ENCODE measurements at places on chromosomes 2 and 18.
A peak's percentile ranks its signal among the peaks of the same experiment; 100 is the strongest.

- ATAC-seq, result no peak
Measured at GRCh38 chr18:57210716-57211411, 64.0 kb downstream of the BOD1L2 start.

- ATAC-seq, result no peak
Measured at GRCh38 chr2:227503433-227504406, 31.8 kb downstream of the AGFG1 start.

DNA sequence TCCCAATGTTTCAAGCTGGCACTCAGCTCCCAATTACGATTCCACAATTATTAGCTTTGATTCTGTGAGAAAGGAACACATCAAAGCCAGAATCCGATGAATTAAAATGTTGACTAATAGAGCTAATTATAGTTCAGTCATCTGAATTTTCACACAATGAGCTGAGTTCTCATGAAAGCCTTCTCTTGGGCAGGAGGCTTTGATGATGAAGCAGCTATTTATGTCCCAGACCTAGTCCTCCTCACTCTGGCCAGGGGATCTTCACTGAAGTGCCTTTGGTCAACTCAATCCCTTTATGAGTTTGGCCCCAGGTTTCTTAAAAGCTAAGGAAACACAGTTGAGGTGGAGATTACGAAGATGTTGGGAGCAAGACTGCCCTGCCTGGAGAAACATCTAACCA, 74.7 kb upstream of the PPM1B start:
- ATAC-seq, result no peak

- no peak for ATAC-seq
Measured at GRCh38 chr18:73827801-73828200, 319.8 kb downstream of the FBXO15 start.

DNA sequence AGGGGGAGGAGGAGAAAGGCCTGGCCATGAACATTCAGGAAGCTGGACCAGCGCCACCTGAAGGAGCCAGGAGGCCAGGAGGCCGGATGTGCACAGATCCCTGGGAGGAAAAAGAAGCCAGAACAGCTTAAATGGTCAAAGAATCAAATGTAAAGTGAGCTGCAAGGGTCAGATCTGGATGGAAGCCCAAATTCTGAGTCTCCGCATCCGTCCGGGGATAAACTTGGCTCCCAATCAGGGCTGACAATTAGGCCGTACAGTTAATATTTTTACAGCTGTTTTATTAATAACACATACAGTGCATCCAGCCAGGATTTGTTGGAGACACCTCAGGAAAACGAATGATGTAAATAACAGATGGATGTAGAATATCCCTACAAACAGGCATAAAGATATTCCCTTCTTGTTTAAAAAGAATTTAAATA, 495.1 kb upstream of the TCF4 start:
- no peak for ATAC-seq

GRCh38 chr2:239965318-239965717, 59.8 kb downstream of the NDUFA10 start:
- no peak for ATAC-seq

GRCh38 chr18:22499421-22499820, 81.7 kb upstream of the CTAGE1 start:
- no peak for ATAC-seq

GRCh38 chr2:174436351-174436750, 40.8 kb downstream of the SCRN3 start:
- no peak for ATAC-seq

- ATAC-seq, result peak; percentile 92
Measured at GRCh38 chr2:64876137-64876647, 113.0 kb upstream of the SLC1A4 start.

- ATAC-seq, result no peak
Measured at GRCh38 chr18:49072524-49072934, 121.8 kb upstream of the SMAD7 start.

GRCh38 chr2:20992201-20992711, 51.6 kb downstream of the APOB start:
- ATAC-seq, result no peak

DNA sequence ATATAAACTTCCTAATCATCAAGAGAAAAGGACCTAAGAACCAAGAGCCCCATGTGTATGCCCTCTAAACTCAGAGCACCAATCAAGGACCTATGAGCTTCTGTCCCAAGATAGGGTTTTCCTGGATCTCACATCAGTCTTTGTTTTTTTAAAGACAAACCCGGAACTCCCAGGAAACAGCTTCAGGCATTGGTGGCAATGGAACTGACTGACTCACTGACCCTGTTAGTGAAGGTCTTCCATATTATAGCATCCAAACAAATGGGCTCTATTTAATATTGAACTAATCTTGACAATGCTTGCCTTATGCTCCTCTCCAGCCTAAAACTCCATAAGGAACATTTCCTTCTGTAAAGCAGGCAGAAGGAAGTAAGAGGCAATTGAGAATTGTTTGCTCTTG, 63.5 kb upstream of the RPE start:
- ATAC-seq, result no peak

GRCh38 chr18:76588601-76589226, 93.7 kb upstream of the ZNF516 start:
- peak; percentile 87 for ATAC-seq

GRCh38 chr2:81901017-81901416, 1596.5 kb upstream of the LRRTM1 start:
- ATAC-seq, result no peak

- no peak for ATAC-seq
Measured at GRCh38 chr2:9004338-9005204, 1.1 kb upstream of the MBOAT2 start.
